ENCODE measurements at places on chromosomes 4 and X. TPM values are rescaled to one million over a fixed set of nuclear protein-coding genes. Genes with fewer than 3 reads are reported as not detected.

Gene SYNPO2
- 11.8 TPM for total RNA-seq

Gene CPLX1
- 2.7 TPM for total RNA-seq

Gene FAM241A
- total RNA-seq = 1.8 TPM

Gene GLUD2
- total RNA-seq = 0.37 TPM

Gene VGLL1
- total RNA-seq = not detected

Gene JCHAIN
- total RNA-seq = 909 TPM

Gene SLBP
- 23.3 TPM for total RNA-seq

DNA sequence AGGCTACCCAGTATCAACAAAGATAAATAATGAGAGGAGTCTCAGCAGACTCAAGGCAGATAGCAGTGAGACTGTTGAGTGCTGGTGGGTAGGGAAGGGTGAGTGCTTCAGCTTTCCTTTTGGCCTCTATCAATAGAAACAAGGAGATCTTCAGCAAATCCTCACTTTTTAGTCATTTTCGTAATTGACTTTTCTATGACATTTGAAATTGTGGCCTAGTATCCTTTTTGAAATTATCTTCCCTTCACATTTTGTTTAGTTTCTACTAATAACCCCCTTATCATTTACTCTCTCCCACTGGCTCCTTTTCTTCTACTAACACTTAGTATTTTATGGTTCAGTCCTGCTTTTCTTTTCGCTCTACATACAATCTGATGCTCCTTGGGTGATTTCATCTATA lies 44.9 kb downstream of the LIN54 start:
- DNase-seq = no peak

DNA sequence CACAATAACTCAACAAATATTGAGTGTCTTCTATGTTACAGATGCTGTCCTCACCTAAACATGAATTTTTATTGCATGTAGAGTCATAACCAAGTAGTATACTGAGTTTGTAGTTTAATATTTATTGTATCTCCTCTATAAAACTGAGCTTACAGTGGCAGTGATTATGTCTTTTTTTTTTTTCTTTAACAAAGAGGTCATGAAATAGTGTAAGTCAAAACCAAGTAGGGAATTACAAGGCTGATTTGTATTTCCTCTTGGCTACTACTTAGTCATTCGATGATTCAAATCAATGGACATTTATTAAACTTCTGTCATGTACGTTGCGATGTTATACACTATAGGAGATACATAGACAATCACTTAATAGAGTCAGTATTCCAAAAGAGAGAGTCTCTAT lies 48.4 kb downstream of the IL15 start:
- DNase-seq = no peak

GRCh38 chrX:25755194-25755593 lies 382.9 kb upstream of the MAGEB18 start:
- DNase-seq = no peak

- no peak for DNase-seq
These were observed 208.4 kb downstream of the ANTXR2 start for GRCh38 chr4:79864500-79865200.

DNA sequence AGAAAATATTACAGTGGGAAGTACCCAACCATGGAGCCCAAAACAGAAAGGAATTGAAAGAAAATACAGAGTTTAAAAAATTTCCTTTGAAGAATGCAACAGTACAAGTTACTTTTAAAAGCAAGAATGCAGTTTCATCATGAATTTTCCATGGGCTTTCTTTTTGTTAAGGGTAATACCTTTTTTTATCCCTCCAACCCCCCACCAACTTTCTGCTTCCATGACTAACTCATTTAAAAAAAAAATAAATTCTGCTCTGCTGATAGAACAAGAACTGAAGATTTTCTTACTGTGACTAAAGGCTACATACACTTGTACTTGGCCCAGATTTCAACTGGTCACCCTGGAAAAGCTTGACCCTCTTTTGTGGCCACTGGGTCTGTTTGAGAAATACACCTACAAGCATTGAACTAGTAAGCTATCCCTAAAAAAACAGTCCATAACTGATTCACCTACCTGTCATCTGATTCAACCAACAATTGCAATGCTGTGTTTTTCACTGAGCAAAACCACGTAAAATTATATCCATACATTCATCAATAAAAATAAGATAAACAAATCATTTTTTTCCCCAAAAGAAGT lies 214.2 kb downstream of the NSUN7 start:
- DNase-seq = no peak

DNA sequence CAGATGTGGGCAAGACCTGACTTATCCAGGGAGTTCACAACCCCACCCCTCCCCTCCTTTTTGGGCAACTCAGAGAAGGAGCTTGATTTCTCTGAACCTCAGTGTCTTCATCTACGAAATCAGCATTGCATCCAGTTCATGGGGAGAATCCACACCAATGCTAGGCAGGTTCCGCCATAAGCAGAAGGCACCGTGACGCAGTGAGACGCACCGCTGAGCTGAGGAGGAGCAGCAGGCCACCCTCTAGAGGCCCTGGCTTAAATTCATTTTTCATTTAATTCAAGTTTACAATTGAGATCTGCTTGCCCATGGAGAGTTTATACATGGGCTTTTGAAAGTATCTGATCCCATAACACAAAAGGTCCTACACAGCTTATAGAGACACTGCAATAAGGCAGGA lies 55.7 kb downstream of the CPZ start:
- no peak for DNase-seq

GRCh38 chr4:138181287-138181686 lies 60.9 kb downstream of the SLC7A11 start:
- DNase-seq = no peak

DNA sequence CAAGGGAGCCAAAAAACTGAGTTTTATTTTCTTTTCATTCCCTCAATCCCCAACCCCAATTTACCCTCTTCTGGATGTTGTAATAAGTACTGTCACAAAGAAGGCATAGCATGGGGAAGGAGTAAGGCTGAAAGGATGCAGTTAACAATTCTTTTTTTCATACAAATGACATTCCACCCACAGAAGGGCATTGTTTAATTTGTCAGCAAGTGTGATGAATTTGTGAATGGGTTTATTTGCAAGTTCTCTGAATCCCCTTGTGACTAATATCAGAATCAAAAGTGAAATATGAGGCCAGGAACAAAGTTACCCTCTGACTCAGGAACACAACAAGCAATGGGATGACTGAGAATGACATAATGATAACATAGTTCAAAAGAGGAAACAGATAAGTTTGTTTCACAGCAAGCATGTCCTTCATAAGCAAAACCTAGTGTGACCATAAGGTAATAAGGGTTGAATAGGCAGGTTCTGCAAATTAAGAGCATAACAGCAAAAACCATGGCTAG lies 2.1 kb downstream of the GEMIN8 start:
- no peak for DNase-seq

DNA sequence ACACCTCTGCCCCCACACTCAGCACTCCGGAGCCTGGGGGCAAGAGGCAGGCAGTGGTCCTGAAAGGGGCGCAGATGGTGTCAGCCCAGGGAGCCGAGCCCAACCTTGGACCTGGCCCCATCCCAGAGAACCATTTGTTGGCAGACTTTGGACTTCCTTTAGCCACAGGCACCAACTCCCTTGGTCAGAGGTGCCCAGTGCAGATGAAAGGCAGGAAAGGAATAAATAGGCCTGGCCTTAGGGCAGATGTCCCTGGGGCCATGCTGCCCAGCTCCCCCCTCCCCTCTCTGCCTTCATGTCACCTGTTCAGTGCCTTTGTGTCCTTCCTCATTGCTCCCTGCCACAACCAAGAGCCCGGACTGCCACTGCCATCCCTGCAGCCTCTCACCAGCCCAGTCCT lies 52.8 kb downstream of the SEL1L3 start:
- no peak for DNase-seq

GRCh38 chrX:154791939-154792338 lies 13.3 kb downstream of the MPP1 start:
- no peak for DNase-seq

DNA sequence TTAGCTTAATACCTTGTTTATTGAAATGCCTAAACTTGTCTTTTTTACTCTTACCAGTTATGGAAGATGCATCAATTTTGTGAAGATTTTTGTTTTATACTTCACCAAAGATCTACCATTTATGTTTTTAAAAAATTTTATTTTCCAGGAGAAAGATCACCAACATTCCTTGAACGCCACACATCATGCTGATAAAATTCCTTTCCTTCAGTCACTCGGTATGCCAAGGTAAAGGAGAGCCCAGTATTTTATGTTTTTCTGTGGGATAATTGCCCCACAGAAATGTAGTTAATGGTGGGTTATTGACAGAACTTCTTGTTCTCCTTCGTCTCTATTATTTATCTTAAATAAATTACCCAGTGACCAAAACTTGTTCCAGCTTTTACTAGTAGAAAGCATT lies 217.0 kb downstream of the GC start:
- no peak for DNase-seq

GRCh38 chrX:16785247-16786138 lies 773 bp upstream of the TXLNG start:
- DNase-seq = peak; percentile 41

DNA sequence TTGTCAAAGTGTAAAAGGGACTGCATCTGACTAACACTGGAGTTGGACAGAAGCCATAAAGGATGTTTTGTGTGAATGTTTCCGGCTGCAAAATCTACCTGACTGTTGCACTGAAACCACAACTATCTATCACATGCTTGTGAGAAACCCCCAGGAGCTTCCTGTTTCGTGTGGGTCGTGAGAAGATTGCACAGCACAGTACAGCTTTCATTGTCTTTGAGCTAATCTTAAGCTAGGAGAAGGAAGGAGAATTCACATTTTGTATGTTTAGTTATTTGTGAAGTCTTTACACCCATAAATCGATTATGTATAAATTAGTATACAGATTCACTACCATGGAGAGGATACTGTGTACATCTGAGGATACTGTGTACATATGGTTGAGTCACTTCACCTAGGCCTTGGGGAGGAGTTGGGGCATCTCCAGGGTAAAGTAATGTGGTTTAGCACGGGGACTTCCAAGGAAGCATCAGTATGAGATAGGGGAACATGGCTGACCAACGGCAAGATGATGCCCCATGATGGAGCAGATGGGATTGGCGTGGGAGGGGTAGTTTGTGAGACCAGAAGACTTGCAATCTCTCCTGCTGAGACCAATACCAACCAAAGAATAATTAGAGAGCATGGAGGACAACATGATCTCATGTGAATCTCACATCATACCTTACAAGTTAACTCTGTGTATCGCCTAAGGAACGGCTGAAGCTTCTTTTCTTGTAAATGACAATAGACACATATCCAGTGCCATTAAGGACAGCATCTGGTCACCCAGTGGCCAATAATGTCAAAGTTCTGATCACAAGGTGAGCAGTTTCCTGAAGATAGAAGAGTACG lies 43.1 kb upstream of the FAM9C start:
- DNase-seq = no peak

DNA sequence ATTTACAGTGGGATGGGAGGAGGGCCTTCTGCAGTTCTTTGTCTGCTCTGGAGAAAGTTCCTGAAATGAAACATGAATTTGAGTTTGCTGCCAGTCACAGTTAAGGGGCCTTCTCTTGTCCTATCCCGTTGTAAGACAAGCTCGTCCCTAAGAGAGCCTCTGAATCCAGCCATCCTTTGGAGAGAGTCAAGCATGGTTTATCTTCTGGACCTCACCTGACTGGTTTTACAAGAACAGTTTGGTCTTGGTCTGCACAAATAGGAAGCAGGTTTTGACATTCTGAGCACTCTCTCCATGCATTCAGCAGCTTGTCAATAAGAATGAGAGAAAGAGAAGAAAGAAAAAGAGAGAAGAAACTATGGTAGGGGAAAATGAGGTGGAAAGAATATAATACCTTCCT lies 20.4 kb upstream of the TENM3 start:
- DNase-seq = no peak

GRCh38 chr4:14168919-14169318 lies 541.4 kb upstream of the BOD1L1 start:
- no peak for DNase-seq
